Suppressor macrophage (primary cell): ENCODE measurements at places on chromosomes 2 and 18.

DNA sequence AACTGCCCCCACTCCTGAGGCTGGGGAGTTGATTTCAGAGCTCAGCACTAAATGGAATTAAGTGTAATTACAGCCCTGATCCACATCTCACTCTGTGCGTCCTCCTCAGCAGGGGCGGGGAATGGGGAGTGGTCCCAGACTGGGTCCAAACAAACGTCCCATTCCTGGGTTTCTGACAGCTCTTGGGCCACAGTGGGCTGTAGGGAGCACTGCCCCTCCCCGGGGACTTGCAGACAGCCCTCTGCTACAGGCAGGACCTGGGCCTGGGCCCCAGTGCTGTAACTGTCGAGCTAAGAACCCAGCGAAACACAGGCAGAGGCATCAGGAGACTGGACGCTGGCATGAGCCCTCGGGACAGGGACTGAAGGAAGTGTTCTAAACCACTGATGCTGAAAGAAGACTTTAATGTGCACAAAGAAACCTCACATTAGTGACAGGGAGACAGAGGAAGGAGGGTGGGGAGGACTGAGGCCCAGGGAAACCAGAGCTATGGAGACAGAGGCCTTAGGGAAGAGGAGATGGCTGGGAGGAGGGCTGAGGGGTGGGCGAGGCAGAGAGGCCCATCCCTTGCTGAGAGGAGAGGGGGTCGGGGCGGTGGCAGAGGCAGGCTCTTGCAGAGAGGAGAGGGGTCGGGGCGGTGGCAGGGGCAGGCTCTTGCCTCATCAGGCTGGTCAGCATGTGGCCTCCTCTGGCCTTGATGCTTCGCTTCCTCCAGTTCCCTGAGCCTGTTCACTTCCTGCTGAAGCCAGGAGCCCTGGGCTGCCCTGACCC, 5.8 kb upstream of the SEMA4C start:
- no peak for DNase-seq

DNA sequence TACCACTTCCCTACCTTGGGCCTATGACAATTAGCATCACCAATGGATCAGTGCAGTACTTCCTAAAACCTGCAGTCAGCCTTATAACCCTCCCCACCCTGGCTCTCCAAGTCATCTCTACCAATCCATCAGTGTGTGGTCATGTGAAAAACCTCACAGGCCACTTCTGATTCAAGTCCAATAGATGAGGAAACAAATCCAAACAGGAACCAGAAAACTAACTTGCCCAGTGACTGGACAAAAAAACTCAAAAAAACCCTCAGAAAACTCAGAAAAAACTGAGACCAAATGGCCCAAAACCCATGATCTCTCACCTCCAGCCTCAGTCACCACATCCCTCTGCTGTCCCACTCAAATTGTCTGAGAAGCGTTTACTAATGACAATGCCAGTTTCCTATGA, 43.3 kb downstream of the TGFA start:
- DNase-seq, result peak; percentile 91

GRCh38 chr2:156517419-156517818, 81.2 kb downstream of the GPD2 start:
- no peak for DNase-seq

DNA sequence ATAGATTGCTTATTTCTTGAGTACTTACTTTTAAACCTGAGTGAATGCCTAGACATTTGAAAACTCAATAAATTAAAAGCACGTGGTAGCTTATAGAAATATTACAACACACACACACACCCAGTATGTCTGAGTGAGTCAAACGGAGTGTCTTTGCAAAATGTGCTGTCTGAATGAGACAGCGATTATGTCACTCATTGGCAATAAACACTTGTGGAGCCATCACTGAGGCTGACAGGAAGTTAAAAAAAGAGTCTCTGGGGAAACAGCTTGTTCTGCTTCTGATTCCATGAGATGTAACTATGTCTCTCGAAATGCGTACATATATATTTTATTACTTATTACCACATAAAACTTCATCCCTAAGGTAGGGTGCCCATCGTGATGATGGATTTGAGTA, 22.3 kb upstream of the VPS4B start:
- DNase-seq, result peak; percentile 86

DNA sequence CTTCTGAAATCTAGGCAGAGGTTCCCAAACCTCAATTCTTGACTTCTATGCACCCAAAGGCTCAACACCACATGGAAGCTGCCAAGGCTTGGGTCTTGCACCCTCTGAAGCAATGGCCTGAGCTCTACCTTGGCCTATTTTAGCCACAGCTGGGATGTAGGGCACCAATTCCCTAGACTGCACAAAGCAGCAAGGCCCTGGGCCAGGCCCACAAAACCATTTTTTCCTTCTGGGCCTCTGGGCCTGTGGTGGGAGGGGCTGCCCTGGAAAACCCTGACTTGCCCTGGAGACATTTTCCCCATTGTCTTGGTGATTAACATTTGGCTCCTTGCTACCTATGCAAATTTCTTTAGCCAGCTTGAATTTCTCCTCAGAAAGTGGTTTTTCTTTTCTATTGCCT, 315.2 kb downstream of the DCDC2C start:
- no peak for DNase-seq

DNA sequence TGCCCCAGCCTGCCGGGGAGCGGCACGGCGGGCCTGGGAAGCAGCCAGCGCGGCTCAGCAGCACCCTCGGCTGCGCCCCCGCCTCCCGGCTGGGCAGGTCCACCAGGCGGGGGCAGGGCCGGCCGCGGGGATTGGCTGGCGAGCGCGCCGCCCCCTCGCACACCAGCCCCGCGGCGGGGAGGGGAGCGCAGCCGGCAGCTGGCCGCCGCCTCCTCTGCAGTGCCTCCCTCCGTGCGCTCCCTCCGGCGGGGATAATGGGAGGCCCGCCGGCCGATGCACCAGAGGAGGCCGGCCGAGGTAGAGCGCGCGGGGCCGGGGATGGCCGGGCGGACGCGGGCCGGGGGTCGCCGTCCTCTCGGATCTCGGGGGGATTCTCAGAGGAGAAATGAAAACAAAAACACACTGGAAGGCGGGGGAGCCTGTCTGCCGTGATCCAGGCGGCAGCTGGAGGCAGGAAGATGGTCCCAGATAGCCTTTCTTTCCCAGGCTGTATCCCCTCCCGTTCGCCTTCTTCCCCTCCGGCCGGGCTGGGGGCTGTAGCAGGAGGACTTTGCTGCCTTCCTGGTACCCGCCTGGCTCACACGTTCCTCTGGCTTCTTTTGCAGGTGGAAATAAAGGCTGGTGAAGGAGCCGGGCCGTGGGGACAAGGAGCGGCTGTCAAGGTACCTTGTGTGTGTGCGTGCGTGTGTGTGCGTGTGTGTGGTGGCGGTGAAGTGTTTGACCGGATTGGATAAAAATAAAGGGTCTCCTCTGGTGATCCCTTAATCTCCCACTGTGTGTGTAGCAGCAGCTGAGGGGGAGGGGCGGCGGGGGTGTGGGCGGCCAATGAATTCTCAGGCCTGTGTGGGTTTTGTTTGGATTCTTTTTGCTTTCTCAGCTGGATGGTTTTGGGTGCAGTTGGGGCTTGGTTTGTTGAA, 18.1 kb downstream of the TET3 start:
- DNase-seq, result peak; percentile 85

GRCh38 chr18:57776354-57776753, 26.8 kb downstream of the ATP8B1 start:
- no peak for DNase-seq

DNA sequence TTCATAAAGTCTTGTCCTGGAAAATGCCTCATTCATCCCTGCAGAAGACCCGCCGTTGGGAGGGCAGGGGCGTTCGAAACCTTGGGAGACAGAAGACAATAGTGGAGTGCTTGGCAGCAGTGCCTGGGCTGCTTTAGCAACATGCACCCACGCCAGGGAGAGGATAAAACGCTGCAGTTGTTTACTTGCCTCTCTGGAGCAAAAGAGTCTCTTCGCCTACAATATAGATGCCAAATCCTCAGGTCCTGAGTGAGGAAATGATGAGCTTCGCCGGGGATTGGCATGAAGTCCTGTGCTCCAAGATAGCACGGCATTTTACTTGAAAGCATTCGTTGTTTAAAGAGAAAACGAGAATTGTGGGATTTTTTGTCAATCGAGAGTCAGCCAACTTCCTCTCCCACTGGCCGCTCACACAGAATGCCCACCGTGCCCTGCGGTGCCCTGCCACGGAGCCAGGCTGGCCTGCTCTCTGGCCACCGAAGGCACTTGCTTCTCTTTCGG, 152.5 kb upstream of the POU3F3 start:
- no peak for DNase-seq
